Stimulated activated CD4-positive, alpha-beta T cell treated with anti-CD3 and anti-CD28 coated beads, Interleukin-15, amount 100 ng/mL, for 1 hour (primary cell): ENCODE measurements at places on chromosomes 2 and 18.

GRCh38 chr2:12694990-12695774, 21.6 kb upstream of the TRIB2 start:
- DNase-seq = no peak

GRCh38 chr2:176637486-176638166, 368.4 kb downstream of the MTX2 start:
- no peak for DNase-seq

DNA sequence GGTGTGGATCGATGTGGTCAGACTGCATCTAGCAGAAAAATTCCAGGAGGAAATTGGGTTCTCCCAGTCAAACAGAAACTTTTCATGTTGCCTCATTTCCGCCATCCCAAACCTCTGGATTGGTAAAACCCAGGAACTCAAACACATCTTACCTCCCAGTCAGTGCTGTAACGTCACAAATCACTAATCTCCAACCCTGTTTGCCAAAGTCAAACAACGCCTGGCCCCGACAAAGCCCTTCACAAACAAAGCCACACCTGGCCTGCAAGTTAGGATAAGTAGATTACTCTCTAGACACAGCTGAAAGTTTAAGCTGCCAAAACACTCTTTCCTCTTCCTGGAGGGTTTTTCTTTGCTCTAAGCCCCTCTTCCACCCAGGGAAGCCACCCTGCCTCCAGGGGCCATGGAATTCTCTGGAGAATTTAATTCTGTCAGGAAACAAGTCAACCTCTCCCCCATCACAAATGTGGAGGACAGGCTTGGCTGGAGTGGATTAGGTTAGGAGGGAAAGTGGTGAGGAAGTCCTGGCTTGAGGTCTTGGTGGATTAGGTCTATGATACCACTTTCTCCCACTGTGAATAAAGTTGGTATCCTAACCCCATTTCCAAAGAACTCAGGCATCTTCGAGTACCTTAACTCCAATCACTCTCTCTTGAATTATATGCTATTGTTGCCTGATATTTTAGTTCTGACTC, 86.7 kb downstream of the LYPD6B start:
- DNase-seq = no peak

DNA sequence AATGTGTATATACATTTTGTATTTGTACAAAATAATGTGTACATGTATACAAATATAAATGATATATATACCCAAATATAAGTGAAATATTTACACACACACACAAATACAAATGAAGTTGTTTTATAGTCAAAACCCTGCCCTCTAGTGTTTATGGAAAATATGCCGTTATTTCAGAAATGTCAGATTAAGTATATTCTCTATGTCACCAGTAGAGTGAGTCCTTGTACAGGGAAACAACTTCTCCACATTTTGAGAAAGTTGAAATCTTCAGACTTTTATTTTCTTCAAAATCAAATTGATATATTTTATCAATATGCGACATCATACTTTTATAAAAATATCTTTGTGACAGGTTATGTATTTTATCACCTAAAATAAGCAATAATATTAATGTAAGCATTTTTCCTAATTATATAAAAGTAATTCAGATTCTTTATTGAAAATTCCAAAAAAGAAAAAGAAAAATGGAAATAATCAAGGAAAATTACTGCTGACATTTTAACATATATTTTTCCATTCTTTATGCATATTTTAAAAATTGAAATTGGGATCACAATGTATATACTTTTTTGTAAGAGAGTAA, 22.4 kb downstream of the ARL6IP6 start:
- DNase-seq = no peak

GRCh38 chr2:229154381-229154780, 116.7 kb downstream of the PID1 start:
- DNase-seq = no peak

- DNase-seq = no peak
Observed at GRCh38 chr18:68427951-68428401, 286.9 kb downstream of the TMX3 start.

DNA sequence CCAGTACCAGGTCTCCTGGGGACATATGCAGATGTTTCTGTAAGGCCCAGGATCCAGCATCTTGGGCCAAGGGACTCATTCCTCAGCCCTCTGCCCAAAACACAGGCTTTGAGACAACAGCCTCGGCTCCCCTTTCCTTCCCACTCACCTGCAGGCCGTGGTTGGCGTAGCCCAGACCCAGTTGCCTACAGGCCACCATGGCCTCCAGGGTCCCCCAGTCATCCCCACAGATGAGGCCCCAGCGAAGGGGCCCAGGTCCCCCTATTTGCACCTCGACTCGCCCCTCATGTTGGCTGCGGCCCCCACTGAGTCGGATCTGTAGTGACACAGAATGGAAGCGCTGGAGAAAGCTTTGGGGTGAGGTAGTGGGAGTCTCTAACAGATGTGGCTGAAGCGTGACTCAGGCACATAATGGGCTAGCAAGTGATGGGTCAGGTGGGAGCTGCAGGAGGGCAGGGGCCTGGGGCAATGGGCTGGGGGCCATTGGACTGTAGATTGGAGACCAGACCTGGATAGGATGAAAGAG, 5.8 kb downstream of the HTRA2 start:
- DNase-seq = no peak

DNA sequence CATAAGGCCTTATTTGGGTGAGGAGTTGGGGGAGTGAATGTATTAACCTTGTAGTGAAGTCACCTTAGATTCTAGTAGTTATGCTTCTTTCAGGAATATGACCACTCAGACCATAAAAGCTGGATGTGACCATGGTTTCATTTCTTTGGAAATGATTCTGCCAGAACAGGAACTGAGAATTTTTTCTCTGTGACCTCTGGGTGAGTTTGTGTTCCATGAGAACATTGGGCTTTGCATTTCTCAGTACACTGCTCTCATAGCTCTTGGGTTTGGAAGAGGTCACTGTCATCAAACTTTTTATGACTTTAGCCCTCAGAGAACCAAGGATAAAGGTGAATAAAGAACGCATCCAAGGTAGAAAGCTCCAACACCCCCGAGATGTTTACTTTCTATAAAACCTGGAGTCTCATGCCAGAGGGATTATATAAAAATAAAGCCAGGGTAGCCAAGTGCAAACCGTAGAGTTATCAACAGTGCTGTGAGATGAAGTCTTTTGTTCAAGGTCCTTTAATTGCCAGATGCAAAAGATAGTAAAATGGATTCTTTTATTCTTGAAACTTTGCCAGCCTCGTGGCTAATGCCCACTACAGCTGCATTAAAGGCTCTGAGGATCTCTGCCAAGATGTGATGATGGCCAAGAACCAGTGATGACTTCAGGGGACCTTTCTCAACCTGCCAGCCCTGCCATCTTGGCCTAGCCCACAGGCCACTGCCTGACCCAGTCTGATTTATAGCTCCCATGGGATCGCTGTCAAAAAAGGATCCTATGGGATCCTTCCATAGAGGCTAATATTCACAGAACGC, 27.8 kb upstream of the MAT2A start:
- DNase-seq = no peak

- DNase-seq = no peak
Observed at GRCh38 chr2:117774716-117775115, 39.8 kb upstream of the DDX18 start.

GRCh38 chr2:11467129-11467649, 1.2 kb upstream of the E2F6 start:
- no peak for DNase-seq

DNA sequence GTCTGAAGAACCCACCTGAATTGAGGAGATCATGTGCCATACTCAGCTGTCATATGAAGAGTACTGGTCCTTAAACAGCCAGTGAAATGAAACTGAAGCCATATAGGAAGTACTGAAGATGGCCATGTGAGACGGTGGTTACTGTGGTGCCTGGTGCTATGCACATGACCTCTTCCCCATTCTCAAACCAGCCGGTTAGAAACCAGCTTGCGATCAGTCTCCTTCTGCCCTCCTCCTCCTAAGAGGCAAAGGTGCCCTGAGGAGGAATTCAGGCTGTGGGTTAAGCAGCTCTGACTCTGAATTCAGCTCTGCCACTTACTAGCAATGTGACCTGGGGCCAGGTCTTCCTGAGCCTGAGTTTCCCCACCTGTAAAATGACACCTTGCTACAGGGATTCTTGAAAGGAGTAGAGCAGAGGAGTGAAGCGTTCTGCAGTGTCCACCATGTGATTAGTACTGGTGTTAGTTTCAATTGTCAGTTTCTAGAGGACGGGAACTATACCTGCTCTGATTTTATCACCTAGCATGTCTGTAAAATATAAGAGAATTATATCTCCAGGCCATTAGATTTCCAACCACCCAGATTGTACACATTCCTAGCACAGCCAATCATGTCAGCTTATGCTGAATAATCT, 5.1 kb downstream of the FECH start:
- no peak for DNase-seq
